ENCODE measurements at places on chromosomes 13 and 19. TPM values are rescaled to one million over a fixed set of nuclear protein-coding genes. Genes with fewer than 3 reads are reported as not detected.
A peak's percentile ranks its signal among the peaks of the same experiment; 100 is the strongest.

The ONECUT3 gene
- not detected for total RNA-seq

The NLRP11 gene
- total RNA-seq: not detected

The LYL1 gene
- 2.2 TPM for total RNA-seq

The RAB11B gene
- 69.6 TPM for total RNA-seq

The LRRC4B gene
- 1.0 TPM for total RNA-seq

The IFI30 gene
- 34.7 TPM for total RNA-seq

The MPHOSPH8 gene
- total RNA-seq: 30.1 TPM

The ETHE1 gene
- total RNA-seq: 44.3 TPM

The PSG4 gene
- not detected for total RNA-seq

The C19orf81 gene
- total RNA-seq: not detected

The ZNF729 gene
- total RNA-seq: not detected

GRCh38 chr19:46950526-46951170, 69.0 kb upstream of the NPAS1 start:
- DNase-seq: no peak

DNA sequence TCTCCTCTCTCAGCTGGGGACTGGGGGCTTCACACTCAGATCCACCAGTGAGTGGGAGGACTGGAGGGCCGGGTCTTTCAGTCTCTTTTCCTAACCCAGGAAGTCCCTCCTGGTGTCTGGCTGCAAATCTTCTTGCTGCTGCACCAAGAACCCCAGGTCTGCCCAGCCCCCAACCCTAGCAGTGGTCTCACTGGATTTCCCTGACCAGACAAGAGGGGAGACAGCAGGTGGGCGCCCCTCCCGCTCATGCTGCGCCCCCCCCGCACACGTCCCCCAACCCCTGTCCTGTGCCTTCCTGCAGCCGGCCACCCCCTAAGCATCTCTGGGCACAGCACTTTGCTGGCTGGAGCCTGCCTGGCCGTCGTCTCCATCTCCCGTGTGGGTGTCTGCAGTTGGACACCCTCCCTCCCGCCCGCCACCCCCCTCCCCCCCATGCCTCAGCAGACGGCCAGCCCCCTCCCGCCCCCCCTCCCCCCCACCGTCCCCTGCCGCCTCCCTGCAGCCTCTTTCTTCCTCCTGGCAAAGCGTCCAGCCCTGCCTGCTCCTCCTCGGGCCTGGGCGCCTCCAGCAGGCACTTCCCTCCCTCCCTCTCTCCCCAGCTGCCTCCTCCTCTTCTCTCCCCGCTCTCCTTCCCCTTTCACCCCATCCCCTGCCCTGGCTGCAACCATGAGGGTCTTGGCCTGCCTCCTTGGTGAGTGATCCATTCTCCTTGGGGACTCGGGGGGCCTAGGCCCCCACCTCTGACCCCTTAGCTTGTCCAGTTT, at the start of gene SSC5D:
SSC5D (plus strand) TSS at position 513 of the 764 bp plus-strand sequence; CDS start at position 667, 154 bp downstream.
- DNase-seq: peak; percentile 81

DNA sequence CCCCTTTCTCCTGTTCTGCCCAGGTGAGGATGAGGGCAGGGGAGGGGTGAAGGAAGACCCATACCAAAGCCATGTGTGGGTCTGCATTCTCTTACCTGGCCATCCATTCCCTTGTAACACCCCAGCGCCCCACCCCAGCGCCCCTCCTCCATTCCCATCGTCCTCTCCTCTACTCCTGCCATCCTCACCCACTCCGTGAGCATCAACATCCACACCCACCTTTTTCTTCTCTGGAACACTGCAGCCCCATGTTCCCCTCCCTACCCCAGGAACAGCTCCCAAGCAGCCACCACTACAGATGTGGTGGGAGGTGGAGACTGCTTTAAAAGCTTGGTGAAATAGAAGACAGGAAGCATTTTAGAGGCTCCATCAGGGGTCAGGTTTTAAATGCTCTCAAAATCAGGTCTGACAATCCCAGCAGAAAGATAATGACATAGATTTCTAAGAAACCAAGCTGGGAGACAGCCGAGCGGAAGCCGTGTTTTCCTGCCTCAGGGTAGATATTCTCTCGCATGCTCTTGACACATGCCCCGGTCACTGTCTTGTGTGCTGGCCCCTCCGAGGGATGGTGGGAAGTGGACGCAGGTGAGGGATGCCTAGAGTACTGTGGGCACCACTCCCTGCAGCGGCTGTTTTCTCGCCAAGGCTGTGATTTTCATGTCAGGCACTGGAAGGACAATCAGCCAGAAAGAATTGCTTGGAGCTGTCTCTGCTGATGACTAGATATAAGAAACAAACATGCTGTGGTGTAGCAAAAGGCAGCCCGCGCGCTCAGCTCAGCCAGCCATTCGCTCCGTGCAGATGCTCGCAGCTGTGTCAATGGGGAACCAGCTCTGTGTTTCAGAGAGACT, 9.8 kb downstream of the MEDAG start:
- no peak for DNase-seq

DNA sequence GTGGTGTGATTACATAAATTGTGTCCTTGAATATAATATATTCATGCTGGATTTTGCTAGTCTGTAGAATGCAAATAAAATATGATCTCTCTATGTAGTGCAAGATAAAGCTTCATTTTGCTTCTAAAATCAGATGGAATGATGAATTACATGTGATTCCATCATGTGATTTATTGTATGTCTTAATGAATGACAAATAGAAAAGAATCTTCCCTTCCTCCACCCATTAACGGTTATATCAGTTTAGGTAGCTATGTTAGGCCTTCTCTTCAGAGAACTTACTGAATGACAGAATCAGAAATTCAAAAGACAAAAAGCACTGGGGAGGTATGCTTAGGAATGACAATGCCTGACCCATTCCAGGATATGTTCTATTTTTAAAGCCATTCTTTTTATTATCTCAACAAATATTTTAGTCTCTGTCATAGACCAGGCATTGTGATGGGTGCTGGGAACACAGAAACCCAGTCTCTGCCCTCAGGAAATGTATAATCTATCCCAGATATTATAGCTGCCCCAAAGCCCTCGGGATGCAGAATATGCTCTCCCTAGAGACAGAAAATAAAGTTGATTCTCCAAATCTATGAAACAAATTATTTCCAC, 90.6 kb downstream of the TEX26 start:
- DNase-seq: no peak

DNA sequence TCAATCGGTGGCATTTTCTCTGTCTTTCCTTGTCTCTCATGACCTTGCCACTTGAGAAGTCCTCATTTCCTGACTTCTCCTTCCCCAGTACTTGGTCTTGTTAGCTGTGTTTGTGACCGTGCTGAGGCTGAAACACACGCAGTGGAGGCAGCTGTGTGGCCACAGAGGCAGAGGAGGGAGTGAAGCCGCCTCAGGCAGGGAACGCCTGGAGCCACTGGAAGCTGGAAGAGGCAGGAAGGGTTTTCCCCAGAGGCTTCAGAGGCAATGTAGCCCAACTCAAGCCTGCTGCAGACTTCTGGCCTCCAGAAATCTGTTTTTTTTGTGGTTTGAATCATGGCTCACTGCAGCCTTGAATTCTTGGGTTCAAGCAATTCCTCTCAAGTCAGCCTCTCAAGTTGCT, 29.2 kb upstream of the ARGLU1 start:
- DNase-seq: no peak

- no peak for DNase-seq
Observed at GRCh38 chr13:39768962-39769361, 113.5 kb downstream of the COG6 start.

- no peak for DNase-seq
Observed at GRCh38 chr19:17532116-17532515, 20.7 kb downstream of the PGLS start.

DNA sequence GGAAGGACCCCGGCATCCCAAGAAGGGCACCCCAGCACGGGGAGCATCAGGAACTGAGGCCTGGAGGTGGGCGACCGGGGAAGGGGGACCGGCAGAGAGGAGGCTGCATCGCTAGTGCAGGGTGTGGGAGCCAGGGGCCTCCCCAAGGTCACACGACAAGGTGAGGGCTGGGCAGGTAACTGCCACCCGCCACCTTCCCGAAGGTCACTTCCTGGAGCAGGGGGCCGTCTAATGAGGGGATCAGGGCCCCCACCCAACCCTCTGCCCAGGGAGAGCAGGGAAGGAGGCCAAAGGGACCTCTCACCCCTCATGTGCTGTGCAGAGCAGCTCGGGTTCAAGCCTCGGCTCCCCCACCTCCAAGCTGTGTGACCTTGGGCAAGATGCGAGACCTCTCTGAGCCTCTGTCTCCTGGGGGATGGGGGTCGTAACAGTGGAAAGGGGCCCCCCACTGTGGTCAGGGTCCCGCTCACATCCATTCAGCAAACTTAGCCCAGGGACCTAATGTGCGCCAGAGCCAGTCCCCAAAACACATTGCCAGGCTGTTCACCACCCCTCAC, 6.0 kb downstream of the ZBTB7A start:
- DNase-seq: no peak

- no peak for DNase-seq
Observed at GRCh38 chr13:49908637-49909036, 27.5 kb downstream of the SPRYD7 start.

DNA sequence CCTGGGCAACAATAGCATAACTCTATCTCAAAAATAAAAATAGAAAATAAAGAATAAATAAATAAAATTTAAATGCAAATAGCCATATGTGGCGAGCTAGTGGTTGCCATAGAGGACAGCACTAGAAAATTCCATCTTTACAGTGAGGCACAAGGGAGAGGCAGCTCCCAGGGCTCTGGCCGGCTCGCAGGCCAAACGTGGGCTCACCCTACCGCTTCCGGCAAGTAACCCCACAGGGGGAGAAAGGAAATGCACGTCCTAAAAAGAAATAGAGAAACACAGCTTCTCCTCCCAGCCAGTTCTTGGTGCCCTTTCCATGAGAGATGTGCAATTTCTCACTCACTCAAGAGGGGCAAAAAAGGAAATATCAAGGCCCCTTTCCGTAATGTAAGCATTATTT, 12.4 kb upstream of the GRWD1 start:
- DNase-seq: no peak

GRCh38 chr19:31214086-31214485, 135.2 kb downstream of the TSHZ3 start:
- DNase-seq: peak; percentile 90

- no peak for DNase-seq
Observed at GRCh38 chr13:29165840-29166239, 345.7 kb downstream of the MTUS2 start.

DNA sequence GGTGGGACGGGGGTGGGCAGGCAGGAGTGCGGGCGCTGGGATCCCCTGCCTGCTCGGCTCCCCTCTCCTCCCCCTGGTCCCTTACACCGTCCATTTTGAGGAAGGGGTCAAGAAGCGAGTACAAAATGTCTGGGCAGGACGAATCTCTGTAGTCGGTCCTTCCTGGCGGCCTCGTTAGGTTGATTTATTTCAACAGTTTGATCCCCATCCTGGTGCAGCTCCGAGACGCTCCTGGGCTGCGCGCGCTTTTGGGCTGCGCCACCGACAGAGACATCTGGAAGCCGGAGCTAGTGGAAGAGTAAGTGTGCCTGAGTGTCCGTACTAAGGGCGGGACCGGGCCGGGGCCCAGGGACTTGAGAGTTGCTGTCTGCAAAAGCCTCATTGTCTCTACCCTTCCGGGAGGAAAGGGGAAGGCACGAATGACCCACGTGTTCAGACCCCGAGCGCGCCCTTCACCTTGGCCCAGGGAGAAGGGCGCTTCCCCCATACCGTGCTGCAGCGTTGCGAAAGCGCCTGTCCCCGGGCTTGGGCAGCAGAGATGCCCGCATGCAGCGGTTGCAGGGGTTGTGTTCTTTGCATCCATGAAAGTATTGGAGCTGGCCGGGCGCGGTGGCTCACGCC, 1.8 kb downstream of the ZNF114 start:
- DNase-seq: peak; percentile 66

DNA sequence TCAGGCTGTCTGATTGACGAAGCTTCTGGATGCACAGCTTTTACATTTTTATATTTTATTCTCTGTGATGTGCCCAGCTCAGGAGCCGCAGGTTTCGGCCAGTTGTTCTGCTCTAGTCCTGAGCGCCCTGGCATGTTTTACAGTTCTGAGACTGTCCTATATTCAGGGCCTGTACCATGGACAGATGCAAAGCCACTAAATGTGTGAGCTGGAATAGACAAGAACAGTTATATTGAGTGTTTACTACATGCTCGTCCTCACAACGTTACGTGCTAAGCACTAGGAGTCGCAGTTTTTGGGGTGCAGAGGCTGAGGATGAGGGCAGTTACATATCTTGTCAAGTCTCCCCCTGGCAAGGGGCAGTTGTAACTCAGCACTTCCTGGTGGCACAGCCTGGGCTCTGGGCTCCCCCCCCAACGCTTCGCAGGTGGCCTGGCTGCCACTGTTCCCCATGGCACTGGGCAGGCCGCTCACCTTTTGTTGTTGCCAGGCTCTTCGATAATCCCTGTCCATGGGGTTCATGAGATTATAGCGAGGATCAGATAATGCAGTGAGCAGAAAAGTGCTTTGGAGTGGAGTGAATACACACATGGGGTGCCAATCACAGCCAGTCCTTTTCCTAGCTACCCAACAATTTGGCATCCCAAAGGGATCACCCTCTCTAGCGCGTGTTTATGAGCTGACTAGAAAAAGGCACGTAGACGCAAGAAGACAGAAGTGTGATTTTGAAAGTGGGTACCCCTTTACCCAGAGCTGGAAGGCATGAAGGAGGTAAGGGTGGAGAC, 23.5 kb downstream of the ARL11 start:
- no peak for DNase-seq

- no peak for DNase-seq
Observed at GRCh38 chr13:25330541-25330940, 29.1 kb downstream of the NUP58 start.

DNA sequence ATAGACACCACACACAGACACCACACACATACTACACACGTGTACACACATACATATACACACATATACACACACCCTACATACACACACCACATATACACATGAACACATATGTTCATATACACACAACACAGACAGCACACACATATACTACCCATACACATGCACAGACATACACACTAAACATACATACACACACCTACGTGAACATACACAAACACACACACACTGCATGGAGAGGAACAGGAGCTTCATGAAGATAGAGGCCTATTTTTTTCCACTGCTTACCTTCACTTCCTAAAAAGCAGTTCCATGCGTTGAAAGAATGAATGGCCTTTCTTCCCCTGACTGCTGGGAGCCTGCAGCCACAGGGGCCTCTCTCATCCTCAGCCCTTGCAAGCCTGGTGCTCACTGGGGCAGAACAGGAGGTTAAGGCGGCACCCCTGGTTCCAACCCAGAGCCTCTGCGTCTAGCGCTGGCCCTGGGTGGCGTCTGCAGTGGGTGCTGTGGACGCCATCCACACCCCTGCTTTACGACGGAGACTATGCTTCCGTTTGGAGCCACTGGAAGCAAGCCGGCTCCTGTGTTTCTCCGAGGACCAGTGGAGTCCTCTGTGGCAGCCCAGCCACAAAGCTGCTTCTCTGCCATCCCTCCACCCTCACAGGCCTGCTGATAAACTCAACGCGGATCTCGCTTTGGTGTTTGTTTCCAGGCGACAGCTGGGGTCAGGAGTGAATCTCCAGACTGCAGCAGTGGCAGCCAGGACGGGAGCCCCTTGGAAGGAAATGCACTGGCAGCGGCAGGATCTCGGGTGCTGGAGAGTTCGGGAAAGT, 1.9 kb upstream of the RASA3 start:
- no peak for DNase-seq

GRCh38 chr13:23588666-23589065, 18.5 kb downstream of the TNFRSF19 start:
- no peak for DNase-seq

Measured in suprapubic skin (tissue), 4 donors.